ENCODE measurements at places on chromosomes 3 and 15. TPM values are rescaled to one million over a fixed set of nuclear protein-coding genes. Genes with fewer than 3 reads are reported as not detected.

Gene ITIH1
- total RNA-seq: 0.44 TPM

Gene C2CD4A
- total RNA-seq: 0.79 TPM

Gene MGLL
- 34.0 TPM for total RNA-seq

Gene SPTSSB
- 10.4 TPM for total RNA-seq

Gene ZNF502
- 13.1 TPM for total RNA-seq

Gene LRRC49
- total RNA-seq: 92.5 TPM

Gene CNTN4
- 37.9 TPM for total RNA-seq

Gene CFAP100
- total RNA-seq: 16.6 TPM

Gene TM6SF1
- total RNA-seq: 15.6 TPM

Gene HDGFL3
- total RNA-seq: 113 TPM

Gene ARPIN
- total RNA-seq: 16.1 TPM
